ENCODE measurements at places on chromosomes 5 and 9.

DNA sequence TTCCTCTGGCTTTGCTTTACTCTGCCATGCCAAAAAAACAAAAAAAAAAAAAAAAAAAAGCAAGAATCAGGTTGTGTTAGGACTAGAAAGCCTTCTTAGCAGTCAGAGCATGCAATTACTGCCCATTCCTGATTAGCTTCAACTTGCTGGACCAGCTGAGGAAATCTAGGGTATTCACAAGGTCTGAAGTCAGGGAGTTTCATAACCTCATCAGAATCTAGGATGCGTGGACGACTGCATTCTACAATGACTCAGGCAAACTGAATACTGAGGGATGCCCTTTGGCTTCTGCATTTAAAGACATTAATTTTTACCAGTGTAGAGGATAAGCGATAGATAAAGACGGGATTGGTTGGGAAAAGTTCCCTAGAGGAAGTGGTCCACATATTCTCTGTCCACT, 39.2 kb upstream of the SHOC1 start:
- DNase-seq = no peak

GRCh38 chr5:139315056-139315615, 21.6 kb downstream of the MATR3 start:
- DNase-seq = no peak

DNA sequence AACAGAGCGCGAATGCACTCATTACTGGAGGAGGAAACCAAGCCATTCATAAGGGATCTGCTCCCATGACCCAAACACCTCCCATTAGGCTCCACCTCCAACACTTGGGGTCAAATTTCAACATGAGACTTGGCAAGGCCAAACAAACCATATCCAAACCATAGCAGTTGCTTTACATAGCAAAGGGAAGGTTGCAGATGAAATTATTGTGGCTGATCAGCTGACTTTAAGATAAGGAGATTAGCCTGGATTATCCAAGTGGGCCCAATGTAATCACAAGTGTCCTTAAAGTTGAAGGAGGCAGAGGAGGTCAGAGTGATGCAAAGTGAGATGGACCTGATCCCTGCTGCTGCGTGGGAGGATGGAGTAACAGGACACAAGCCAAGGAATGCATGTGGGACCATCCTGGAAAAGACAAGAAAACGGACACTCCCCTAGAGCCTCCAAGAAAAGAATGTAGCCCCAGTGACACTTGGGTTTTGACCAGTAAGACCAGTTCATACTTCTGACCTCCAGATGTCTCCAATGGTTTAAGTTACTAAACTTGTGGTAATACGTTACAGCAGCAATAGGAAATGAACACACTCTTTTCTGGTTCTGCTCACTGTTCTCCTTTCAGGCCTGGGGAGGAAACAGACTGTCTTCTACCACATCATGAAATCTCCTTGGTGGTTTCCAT, 167.3 kb downstream of the GNAQ start:
- DNase-seq = no peak

DNA sequence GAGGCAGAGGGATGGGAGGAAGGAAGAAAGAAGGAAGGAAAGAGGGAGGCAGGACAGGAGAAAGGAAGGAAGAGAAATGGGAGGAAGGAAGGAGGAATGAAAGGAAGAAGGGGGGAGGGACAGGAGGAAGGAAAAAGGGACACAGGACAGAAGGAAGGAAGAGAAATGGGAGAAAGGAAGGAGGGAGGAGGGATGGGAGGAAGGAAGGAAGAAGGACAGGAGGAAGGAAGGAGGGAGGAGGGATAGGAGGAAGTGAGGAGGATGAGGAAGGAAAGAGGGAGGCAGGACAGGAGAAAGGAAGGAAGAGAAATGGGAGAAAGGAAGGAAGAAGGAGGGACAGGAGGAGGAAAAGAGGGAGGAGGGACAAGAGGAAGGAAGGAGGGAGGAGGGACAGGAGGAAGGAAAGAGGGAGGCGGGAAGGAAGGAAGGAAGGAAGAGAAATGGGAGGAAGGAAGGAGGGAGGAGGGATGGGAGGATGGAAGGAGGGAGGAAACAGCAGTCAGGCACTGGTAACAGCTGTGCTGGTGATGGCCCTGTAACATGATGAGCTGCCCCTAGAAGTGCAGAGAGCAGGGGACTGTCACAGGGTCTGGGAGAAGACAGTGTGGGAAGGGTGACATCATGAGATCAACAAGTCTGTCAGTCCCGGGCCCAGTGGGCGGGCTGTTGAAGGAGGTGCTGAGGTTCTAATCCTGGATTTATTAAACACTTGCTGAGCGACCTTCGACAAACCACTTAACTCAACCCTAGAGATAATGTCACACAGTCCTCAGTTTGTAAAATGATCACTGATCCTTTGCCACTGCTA, 10.7 kb upstream of the IRX1 start:
- DNase-seq = no peak

- no peak for DNase-seq
These were observed 2.3 kb upstream of the SYK start for GRCh38 chr9:90799271-90799852.

DNA sequence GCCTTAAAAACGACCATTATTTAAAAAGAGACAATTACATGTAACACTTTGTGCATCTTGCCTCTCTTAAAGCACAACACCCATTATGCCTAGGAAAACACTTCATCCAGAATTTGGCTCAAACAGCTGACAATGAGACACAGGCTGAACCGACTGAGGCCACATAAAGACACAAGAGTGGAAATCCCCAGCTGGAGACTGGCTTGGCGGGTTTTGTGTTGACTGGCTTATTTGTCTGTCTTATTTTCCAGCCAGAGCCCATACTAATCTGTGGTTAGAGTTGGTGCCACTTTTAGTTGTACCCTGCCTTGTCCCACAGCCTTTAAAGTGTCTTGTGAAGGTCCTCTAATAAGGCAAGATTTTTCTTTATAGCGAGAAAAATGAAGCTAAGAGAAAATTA, 21.2 kb downstream of the TRIM14 start:
- DNase-seq = no peak

DNA sequence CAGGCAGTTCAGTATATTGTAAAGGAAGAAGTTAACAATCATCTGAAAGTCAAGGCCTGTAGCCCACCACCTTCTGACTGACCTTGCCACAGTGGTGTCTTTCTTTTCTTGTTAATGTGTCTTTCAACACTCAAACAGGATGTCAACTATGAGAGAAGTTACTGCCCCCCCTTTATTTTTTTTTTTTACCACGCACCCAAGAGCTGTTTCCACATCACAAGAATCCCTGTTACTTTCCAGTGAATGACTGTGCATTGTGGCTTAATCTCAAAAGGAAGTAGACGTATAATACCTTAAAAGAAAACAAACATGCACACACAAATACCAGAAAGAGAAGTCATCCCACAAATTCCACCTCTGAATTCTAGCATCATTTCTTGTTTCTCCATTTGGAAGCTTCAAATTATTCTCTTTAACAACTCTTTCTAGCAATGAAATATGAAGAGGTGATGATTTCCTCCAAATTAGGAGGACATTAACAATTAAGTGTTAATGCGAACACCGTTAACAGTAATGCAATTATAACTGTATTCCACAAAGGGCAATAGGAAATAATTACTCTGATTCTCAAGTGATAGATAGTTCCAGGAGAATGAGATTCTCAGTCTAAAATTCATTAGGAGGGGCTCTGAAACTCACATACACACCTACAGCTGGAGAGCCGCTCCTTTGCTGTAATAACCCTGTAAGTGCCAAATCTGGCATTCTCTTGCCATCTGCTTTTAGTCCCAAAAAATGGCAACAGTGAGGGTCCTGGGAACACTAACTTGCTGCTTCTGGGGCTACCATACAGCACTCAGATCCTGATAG, 201.0 kb downstream of the EFNA5 start:
- DNase-seq = no peak

DNA sequence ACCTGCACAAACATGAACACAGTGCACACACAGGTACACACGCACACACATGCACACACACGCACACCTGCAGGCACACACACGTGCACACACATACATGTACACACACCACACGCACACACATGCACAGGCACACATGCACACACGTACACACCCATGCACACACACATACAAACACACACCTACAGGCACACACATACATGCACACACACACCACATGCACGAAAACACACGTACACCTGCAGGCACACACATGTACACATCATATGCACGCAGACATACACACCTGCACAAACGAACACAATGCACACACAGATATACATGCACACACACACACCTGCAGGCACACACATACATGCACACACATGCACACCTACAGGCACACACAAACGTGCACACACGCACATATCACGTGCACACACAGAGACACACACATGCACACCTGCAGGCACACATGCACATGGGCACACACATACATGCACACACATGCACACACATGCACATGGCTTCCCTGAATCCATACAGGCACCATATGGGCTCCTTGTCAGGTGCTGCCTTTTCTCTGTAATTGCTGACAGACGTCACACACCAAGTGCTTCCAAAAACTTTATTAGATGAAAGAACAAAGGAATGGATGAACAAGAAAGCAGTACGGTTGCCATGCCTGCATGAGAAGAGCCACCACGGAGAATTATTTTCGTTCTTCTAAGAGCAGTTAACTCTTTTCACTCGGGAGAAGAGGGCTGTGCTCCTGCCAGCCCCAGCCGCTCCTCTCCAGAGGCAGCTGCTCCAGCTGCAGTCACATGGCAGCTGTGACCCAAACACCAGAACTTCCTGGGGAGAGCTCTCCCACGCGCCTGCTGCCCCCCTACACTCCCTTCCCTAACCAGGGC, 57.2 kb downstream of the EXD3 start:
- no peak for DNase-seq
